T-helper 2 cell (primary cell): ENCODE measurements at places on chromosomes 7 and 10.

- DNase-seq: no peak
Observed at GRCh38 chr7:102912742-102913141, at the start of gene LRRC17. Gene LRRC17, plus strand, starts transcription at chr7:102913000. Its CDS starts 20,914 bp downstream, at chr7:102933914.

DNA sequence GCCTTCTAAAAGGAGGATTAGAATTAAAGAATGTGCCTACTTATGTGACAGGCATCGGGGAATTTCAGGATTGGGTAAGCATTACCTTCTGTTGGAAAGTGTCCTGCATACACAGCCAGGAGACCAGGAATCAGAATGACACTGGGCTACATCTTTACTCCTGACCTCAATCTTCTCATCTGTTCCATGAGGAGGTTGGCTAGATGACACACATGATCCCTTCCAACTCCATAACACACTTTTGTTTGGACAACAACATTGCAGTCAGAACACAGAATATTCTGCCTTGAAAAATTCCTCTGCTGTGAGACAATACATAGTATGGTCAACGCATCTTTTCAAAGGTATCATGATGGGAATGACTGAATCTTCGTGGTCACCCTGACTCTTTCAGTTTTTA lies 1281.2 kb upstream of the SORCS1 start:
- no peak for DNase-seq

- DNase-seq: no peak
Observed at GRCh38 chr10:69234447-69234846, 14.3 kb downstream of the HKDC1 start.

- no peak for DNase-seq
Observed at GRCh38 chr10:96975136-96975535, 143.0 kb downstream of the LCOR start.

GRCh38 chr7:45191396-45191795 lies 33.8 kb downstream of the RAMP3 start:
- DNase-seq: no peak

- DNase-seq: no peak
Observed at GRCh38 chr10:42598249-42598873, 40.0 kb downstream of the ZNF33B start.

DNA sequence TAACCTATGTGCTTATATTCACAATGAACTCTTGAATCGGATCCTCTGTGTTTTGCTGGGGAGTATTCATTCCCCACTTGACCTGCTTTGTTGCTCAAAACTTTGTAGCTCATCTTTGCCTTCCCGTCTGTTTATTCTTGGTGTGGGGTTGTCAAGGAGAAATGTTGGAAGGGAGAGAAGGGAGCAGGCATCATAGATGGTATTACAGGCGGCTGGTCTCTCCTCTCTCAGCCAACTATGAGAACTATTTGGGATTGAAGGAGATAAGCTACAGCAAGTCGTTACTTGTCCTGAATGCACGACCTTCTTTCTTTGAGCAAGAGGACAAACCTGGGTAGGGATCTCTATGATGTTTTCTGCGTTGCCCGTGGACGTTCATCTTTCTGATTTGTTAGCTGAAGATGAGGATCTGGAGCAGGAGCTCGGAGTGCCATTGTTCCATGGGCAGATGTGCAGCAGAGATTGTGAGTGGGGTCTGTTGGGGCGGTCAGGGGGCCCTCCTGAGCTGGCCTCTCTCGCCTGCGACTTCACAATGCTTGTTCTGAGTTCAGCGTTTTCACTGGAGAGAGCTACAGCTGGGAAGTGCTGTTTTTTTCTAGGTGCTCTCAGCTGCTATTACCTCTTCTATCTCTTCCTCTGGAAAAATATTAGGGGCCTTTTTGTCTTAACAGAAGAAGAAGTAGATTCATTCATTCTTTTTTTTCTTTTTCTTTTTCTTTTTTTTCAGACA lies 126.9 kb upstream of the KLF6 start:
- no peak for DNase-seq

- DNase-seq: no peak
Observed at GRCh38 chr7:83426325-83426724, 222.6 kb downstream of the SEMA3E start.

GRCh38 chr7:87982116-87982515 lies 48.1 kb downstream of the ADAM22 start:
- DNase-seq: no peak

- DNase-seq: no peak
Observed at GRCh38 chr10:44284198-44285084, 100.5 kb downstream of the CXCL12 start.

GRCh38 chr10:83673316-83673715 lies 466.0 kb upstream of the GHITM start:
- DNase-seq: no peak

GRCh38 chr10:46545861-46546590 lies 10.4 kb downstream of the GPRIN2 start:
- no peak for DNase-seq

GRCh38 chr7:33698041-33698440 lies 207.3 kb upstream of the BMPER start:
- DNase-seq: no peak

- DNase-seq: no peak
Observed at GRCh38 chr7:85719981-85720953, 533.4 kb upstream of the SEMA3D start.

GRCh38 chr10:123480845-123481244 lies 185.3 kb upstream of the GPR26 start:
- DNase-seq: no peak

GRCh38 chr10:111347386-111348013 lies 270.7 kb downstream of the ADRA2A start:
- DNase-seq: no peak

- DNase-seq: no peak
Observed at GRCh38 chr10:5449823-5450222, 37.5 kb downstream of the NET1 start.

DNA sequence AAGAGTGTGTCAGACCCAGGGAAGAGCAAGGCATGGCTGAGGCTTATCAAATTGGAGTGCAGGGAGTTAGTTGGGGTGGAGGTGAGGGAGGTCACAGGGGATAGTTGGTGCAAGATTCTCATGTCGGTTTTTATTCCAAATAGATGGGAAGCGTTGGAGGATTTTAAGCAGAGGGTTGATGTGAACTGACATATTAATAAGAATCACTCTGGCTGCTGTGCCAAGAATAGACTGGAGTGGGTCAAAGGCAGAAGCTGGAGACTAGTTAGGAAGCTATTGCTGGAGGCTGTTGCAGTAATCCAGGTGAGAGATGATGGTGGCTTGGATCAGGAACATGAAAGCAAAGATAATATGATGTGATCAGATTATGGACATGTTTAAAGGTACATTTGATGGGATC lies 36.5 kb downstream of the LRRC18 start:
- no peak for DNase-seq

DNA sequence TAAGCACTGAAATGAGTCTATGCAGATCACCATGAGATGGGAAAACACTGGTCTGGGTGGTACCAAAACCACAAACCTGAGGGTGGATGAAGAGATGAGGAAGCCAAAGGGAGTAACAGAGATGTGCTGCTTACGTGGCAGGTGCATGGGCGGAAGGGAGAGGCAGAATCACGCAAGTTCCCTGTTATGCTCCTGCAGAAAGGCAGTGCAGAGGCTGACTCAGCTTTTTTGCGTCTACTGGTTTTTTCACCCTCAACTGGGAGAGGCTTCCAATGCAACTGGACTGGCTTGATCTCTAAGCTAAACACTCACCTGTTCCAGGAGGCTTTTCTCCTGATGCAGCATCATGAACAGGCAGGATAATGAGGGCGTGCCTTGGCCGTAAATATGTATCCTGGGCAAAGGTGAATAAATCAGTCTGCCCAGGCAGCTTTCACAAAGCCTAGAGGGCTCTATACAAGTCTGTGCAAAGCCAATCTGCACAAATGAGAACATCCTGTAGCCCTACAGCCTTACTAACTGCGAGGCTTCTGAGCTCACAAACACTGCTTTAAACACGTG lies 95.4 kb upstream of the AFAP1L2 start:
- no peak for DNase-seq

DNA sequence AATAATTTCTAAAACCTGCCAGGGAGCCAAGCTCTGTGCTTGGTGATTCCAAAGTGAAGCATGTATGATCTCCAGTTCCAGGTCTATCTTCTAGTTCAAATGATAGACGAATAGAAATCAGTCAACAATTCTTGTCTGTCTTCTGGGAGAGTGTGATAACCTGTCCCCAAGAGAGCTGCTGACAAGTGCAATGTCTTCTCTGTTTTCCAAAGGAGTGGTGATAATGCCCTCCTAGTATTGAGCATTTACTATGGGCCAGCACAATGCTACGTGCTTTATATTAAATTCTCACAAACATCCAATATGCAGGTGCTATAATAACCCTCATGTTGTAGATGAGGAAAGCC lies 10.2 kb downstream of the MXI1 start:
- DNase-seq: no peak

GRCh38 chr7:37434529-37434928 lies 14.1 kb downstream of the ELMO1 start:
- DNase-seq: no peak

- DNase-seq: no peak
Observed at GRCh38 chr10:102626026-102626685, 18.1 kb upstream of the TRIM8 start.

DNA sequence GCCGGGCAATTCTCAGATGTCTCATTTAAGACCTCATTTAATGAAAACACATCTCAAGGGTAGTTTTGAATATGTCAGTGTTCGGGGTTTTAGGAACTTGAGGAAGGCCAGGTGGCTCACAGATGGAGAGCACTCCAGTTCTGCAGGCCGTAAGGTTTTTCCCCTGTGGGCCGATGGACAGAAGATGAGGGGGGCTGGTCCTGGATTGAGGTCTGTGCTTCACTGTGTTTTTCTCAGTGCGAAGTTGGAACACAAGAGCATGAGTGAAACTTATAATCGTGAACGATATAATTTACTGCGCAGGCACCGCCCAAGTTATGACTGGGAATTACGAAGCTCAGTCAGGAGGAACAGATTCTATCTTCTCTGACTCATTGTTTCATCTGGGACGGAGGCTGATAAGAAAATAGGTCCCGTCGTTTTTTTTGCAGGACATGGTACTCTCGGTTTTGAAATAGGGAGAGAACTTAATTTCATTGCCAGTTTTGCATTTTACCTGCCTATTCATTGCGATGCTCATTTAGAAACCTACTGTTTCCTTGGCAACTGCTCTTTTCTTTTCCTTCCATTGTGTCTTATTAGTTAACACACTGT lies 591.0 kb upstream of the PFKP start:
- DNase-seq: no peak

DNA sequence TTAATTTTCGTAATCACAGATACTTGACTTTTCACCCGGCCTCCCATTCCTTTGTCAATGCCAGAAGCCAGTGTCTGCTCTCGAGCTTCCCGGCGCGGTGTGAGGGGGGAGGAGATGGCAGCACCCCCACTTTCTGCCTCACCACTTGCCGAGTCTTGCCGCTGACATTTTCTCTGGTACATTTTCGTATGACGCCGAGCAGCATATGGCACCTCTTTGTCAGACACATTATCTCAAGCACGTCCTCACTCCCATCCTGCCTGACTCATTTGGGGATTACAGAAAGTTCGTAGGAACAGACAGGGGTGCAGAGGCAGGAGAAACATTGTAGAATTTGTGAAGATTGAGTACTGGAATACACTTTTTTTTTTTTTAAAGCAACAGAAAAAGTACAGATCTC lies 60.8 kb upstream of the SORCS3 start:
- no peak for DNase-seq

- no peak for DNase-seq
Observed at GRCh38 chr7:107854989-107855388, 36.0 kb upstream of the DLD start.

GRCh38 chr10:68202960-68203353 lies 29.0 kb downstream of the ATOH7 start:
- DNase-seq: peak; percentile 24

GRCh38 chr7:73700069-73700423 lies 16.6 kb downstream of the BUD23 start:
- no peak for DNase-seq

- DNase-seq: no peak
Observed at GRCh38 chr7:34128762-34129161, 223.4 kb downstream of the BMPER start.

DNA sequence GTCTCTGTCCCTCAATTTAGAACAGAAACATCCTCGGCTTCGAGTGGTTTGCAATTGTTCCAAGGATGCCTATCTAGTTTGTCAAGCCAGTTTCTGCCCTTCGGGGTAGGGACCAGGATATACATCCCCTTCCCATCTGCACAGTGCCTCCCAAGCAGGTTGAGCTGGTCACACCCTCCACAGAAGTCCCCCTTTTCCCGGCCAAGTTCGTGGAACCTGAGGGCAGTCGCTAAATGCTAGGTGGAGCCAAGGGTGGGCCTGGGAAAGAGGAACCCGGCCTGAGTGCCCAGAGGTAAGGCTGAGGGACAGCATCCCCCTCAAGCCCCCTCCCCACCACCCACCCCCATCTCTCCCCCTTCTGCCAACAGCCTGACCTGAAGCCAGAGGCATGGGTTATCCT lies 62.4 kb upstream of the NANOS1 start:
- no peak for DNase-seq

- DNase-seq: no peak
Observed at GRCh38 chr7:26151650-26151952, 397 bp upstream of the NFE2L3 start.

DNA sequence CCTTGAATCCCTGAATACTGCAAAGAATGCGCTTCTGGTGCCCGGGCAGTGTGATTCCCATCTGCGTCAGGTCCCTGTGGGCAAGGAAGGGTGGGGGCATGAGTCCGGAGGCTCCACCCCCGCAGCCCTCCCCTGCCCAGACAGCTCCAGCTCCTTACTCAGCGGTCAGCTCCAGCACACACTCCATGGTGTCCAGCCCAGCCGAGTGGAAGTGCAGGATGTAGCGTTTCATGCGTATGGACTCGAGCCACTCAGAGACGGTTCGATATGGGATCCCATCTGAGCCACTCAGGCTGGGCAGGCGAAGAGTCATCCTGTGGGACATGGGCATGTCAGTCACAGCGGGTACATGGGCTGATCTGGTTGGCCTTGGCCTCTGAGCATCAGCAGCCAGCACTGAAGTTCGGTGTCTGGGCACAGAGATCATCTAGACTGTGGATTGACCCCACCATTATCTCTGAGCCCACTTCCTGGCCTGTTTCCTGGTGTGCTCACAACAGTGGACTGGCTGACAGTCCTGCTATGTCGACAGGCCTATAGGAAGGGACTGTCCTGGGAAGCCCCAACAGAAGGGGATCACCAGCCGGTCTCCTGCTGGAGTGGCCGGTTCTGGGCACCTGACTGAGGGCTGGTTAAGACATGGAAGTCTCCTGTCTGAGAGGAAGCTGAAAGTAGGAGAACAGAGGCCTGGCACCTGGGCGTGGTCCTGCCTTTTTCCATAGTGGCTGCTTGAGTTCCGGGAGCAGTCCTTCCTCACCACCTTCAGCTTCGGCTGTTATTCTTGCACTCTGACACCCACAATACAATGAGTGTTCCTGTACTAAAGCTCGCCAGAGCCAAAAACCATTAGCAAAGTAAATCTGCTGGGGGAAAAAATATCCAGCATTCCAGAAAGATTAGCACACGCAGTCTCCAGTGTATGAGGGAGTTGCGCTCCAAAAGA lies 10.6 kb downstream of the ZYX start:
- no peak for DNase-seq
